ENCODE measurements at places on chromosomes 11 and 22.

- peak; percentile 36 for DNase-seq
These were observed 1448.3 kb downstream of the BRD1 start for GRCh38 chr22:48379371-48379770.

DNA sequence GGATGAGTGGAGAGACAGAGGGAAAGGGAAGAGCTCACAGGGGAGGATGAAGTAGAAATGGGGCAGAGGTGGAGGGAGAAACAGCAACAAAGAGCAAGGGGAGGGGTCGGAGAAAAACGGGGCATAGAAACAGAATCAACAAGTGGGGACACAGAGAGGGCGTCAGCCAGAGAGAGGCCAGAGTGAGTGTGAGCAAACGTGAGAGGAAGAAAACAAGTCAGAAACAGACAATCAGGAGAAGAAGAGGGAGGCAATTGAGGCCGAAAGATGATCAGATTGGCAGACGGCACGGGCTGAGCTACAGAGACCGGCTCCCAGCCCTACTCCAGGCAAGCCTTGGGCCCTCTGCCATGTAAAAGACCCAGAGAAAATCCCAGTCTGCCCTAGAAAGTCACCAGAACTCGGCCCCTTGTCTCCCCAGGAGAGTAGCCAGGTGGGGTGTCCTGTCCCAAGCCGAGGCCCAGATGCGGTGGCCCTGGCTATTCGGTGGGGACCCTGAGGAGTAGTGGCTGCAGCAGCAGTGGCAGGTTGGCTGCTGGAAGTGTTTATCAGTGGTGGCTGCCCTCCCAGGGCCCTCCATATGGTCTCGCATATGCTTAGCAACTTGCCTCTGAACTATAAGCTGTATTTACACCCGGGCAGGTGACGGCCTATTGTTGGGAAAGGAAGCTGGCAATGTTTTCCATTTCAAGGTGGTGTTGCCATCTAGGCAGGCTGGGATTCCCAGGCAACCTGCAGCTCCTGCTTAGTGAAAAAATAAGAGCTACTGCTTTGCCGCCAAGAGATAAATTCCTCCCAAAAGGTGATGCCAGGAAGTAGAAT lies 14.8 kb upstream of the TSPAN18 start:
- no peak for DNase-seq

DNA sequence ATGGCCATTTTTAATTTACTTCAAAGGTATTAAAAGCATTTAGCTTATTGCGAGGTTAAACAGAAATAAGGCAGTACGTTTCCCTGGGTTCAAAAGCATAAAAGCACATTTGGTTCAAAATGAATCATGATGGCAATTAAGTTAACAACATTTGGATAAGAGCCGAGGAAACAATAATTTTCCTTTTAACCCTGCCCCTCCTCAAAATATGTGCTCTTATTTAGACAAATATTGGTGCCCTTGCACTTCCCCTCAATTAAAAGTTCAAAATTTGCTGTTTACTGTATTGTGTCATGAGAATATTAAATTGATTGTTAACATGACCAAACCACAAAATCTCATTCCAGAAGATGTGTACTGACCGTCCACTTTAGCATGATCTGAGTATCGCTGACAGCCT lies 48.7 kb downstream of the VSIG10L2 start:
- no peak for DNase-seq

DNA sequence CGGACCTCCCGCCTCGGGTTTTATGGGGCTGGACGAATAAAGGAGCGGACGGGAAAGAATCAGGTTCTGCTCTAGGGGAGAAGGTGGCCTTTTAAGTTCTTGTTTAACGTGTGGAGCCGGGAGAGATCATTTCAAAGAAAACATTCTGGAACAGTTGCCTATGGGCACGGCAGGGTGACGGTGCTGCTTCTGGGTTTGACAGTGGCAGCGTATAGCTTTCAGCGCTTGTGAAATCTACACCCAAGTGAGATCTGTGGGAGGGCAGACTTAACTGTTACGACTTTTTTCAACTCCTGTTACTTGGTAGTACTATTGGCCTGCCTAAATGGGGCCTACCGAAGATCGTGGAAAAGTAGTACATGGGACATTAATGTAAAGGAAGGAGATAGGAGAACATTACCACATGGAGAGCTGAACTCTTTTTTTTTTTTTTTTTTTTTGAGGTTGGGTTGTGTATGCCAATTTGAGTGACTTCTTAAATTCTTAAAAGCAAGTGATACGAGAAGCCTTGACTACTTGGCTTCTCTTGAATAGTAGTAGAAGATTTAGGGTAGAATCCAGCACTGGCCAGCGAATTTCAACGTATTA lies 743 bp downstream of the USP47 start:
- DNase-seq = no peak

- DNase-seq = no peak
These were observed 65.1 kb upstream of the CD44 start for GRCh38 chr11:35073691-35074419.

Data from left forelimb (tissue), 1 donor.